Activated CD4-positive, CD25-positive, alpha-beta regulatory T cell (primary cell): ENCODE measurements at places on chromosomes 11 and 22.

DNA sequence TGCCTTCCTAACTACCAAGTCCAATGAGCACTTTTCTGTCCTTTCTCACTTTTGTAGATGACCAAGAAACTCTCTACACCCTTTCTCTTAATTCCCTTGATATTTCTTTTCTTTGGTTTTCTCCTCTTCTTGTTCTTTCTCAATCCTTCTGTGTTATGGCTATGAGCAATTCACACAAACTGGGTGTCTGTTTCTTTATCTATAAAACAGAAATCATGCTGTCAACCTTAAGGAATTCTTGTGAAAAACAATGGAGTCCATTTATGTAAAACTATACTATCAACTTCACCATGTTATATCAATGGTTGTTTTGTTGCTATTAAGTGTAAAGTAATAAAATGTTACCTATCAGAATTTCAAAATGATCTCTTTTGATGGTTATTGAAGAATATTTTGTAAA is 7.2 kb downstream of the MTNR1B start:
- no peak for DNase-seq

DNA sequence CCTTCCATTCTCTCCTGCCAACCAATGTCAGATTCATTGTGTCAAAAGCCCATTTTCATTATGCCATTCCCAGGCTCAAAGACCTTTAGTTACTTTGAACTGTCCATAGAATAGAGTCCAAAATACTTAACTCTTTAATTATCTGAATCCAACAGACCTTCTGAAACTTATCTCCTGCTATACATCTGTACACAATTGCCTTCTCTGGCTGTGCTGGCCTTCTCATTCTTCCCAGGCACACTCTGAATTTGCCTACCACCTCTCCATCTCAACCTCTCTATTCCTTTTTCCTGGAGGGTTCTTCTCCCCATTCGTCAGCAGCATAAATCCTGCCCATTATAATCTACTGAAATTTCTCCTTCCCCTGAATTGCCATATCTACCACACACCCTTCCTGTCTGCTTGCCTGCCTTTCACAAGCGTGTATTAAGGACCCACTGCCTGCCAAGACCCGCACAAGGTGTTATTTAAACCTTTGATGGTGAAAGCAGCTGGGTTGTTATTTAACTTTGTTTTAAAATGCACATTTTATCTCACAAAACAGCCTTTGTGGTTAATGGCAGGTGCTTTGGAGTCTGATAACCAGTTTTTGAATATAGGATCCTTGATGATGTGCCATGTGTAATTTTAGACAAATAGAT is 125.9 kb downstream of the CCDC81 start:
- no peak for DNase-seq

- no peak for DNase-seq
These were observed 16.0 kb downstream of the FZD4 start for GRCh38 chr11:86938900-86939880.

DNA sequence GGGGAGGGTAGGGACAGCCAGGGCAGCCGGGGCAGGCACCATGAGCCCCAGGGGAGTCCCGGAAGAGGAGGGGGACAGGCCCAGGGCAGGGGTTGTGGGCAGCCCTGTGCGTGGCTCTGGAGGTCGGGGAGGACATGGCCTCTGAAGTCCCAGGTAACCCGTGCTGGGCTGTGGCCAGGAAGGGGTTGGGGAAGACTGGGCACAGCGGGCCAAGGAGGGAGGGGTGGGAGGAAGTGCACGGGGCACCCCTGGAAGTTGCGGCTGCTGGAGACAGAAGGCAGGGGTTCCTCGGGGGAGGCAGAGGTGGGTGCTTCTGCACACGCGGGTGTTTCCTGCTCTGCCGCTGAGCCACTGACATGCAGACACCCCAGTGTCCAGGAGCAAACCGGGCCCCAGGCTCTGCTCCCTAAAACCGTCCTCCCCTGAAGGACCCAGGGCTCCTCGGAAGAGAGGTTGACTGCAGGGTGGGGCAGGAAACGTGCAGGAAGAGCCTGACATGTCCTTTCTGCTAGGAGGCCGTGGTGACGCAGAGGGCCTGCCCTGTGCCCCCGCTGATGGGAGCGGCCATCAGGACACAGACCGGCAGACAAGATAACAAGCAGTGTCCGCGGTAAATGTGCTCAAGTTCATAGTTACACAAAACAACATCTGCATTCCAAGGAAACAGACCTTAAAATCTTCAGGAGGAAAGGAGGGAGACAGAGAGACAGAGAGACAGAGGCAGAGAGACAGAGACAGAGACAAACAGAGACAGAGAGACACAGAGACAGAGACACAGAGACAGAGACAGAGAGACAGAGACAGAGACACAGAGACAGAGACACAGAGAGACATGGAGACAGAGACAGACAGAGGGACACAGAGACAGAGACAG is 5.7 kb downstream of the TNNI2 start:
- peak; percentile 26 for DNase-seq

- DNase-seq = no peak
These were observed 47.2 kb upstream of the CEP295 start for GRCh38 chr11:93614173-93614722.

DNA sequence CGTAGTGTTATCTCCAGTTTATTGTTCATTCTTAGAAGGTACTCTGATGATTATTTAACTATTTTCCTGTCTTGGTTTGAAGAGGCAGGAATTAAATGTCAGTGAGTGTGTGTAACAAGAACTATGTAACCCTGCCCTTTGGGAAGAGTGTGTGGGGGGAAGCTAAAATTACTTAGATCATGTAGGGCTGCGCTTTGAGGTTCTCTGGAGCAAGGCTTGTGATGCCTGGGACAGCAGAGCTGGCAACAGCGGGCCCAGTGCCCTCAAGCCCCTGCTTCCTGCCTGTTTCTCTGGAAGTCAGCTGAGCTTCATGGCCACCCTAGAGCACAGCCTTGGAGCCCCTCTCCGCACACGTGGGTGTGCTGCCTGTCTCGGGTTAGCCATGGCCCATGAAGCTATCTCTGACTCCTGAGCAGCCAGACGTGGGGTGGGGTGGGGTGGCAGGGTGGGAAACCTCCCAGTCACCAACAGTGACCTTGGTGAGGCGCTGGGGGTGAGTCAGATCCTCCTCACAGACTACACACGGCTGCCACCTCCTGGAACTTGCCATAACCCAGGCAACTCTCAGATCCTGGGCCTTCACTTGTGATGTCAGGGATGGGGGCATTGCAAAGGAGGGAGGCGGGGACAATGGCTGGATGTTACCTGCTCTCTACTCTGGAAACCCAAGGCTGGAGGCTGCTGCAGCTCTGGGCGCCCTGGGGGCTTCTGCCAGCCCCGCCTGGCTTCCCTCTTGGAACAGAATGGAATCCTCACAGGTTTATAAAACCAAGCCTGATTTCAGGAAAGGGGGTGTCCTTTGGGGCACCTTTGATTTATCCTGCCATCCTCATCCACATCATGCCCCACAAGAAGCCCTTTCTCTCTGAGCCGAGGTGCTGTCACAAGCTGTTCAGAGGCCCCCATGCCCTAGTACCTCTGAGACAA is 88.6 kb downstream of the SNX19 start:
- DNase-seq = no peak

DNA sequence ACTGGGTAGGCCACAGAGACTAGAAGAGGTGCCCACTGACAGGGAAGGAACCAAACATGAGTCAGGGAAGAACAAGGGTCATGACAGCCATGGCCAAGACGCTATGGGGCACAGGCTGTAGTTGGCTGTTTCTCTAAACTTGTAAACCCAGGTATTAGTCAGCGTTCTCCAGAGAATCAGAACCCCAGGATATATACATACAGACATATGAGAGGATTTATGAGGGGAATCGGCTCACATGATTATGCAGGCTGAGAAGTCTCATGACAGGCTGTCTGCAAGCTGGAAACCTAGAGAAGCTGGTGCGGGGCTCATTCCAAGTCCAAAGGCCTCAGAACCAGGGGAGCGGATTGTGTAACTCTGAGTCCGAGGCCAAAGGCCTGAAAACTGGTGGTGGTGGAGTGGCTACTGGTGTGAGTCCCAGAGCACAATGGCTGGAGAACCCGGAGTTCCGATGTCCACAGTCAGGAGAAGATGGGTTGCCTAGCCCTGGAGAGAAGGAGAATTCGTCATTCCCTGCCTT is 29.7 kb upstream of the CD81 start:
- no peak for DNase-seq

GRCh38 chr11:82406611-82407010 is 327.1 kb downstream of the FAM181B start:
- no peak for DNase-seq

GRCh38 chr11:76592025-76592914 is 78.3 kb downstream of the LRRC32 start:
- DNase-seq = no peak

DNA sequence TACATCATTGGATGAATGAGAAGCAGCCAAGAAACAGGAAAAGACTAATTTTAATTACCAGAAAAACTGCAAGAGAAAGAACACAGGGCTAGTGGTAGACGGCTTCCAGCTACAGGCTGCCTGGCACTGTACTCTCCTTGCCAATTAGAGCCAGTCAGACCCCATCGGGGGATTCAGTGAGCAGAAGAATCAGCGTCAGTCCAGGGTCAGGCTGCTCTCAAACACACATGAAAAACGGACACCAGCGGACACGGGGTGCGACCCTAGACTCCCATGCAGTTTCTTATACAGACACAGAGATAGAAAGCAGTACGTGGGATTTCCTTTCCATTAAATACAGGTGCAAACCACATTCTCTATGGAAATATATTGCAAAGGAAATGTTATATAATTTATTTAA is 1.1 kb upstream of the CNTN5 start:
- no peak for DNase-seq
